ENCODE measurements at places on chromosomes 7 and 10.

- no peak for DNase-seq
These were observed 43.6 kb downstream of the CBX3 start for GRCh38 chr7:26245150-26245549.

DNA sequence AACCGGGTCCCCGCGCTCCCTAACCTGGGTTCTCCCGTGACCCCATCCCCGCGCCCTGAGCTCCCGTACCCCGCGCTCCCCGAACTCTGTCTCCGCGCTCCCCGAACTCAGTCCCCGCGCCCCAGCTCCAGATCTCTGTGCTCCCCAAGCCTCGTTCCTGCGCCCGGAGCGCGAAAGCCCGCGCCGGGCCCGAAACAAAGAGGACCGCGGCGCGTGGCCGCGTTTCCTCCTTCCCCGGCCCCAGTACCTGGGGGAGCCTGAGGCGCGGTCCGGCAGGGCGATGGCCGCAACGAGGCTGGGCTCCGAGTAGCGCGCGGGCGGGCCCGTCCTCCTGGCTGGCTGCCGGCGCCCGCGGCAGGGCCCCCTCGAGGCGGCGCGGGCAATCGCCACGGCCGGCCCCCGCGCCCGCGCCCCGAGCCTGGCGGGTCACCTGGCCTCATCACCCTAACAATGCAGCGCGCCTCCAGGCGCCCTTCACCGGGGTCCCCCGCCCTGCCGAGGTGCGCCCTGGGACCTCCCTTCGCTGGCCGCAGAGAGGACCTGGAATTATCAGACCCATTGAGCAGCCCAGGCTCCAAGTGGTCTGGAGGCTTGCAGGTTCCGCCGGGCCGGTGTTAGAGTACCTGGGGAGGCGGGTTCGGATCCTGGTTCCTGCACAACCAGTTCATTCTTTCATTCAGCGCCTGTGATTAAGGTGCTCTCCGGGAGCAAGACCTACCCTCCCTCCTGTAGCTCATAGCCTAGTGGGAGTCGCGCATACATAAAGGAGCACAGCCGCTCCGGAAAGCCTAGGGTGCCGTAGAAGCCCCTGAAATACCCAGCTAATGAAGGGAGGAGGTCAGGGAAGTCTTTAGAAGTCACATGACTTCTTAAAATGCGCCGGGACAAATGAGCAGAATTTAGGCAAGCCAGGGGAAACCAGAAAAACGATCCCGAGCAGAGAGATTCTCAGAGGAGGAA is at the start of gene TNS3:
Gene TNS3 (minus strand): TSS at position 308 of the 960 bp plus-strand sequence. CDS start 142,475 bp downstream, outside the sequence.
- DNase-seq: no peak

DNA sequence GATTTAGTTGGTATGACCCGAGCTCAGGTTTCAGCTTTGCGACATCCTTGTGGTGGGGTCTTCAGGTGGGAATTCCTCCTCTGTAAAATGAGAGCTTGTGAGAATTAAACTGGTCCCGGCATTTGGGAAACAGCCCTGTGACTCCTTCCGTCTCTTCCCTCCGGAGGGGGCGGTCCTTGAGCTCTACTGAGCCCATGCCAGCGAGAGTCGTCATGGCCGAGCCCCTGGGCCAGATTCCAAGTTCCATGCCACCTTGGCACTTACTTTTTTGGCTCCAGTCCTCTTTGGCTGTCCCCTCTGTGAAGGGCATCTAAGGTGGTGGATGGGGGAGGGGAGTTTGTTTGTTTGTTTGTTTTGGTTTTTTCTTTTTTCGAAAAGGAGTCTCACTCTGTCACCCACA is 47.6 kb downstream of the GTF2IRD1 start:
- no peak for DNase-seq

- DNase-seq: no peak
These were observed 1.1 kb upstream of the SLC25A13 start for GRCh38 chr7:96322847-96323461.

DNA sequence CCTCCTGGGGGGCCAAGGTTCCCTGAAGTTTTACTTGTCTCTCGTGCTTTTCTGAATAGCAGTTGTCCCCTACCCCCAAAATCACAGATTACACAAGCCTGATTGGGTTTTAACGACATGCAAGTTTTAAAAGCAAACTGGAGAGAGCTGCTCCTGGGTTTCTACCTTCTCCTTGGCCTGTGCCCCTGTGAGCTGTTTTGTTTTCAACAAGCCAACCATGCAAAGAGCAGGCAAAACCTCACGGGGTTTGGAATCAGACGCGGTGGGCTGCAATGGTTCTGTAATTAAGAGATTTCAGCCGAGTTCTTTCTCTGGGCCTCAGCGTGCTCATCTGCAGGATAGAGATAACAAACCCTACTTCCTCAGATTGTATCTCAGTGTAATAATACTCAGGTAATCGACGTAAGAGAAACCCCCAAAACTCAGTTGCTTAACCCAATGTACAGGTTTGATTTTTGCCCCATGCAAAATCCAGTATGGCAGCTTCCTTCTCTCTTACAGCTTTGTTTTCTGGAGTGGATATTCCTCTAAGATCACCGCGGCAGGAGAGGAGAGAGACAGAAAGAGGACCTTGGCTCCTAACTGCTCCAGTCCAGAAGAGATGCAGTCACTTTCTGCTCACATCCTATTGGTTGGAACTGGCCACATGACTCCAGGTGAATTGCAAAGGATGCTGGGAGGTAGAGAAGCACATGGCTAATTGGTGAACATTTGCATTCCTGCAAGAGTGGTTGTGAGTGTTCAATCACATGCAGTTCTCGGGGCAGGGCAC is 42.0 kb downstream of the MYL10 start:
- no peak for DNase-seq

- no peak for DNase-seq
These were observed 30.1 kb downstream of the KLF6 start for GRCh38 chr10:3754727-3755439.

GRCh38 chr10:131788386-131788785 is 112.4 kb upstream of the PPP2R2D start:
- no peak for DNase-seq

DNA sequence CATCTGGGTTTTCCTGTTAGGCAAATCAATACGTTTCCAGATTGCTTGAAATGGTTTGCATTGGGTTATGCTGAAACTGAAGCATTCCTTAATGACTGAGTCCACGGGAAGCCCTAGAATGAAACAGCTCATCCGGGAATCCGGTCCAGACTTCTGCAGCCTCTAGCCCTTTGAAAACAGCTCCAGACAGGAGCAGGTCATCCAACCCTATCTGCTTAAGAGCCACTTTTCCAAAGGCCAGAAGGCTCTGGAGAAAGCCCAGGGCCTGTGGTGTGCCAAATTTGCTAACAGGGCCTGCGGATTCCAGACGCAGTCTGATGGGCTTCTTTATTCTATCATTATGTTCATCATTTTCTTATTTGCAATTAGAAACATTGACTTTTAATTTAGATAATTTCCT is 265.4 kb downstream of the SKIDA1 start:
- no peak for DNase-seq

DNA sequence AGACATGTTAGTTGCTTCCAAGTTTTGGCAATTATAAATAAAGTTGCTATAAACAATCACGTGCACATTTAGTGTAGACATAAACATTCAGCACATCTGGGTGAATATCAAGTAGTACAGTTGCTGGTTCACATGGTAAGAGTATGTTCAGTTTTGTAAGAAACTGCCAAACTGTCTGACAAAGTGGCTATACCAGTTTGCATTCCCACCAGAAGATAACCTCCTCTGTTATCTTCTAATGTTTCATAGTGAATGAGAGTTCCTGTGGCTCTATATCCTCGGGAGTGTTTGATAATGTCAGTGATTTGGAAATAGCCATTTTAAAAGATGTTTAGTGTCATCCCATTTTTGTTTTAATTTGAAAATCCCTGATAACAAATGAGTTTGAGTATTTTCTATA is 259.6 kb upstream of the PLXDC2 start:
- DNase-seq: no peak
